Esophagus squamous epithelium (tissue), 5 donors: ENCODE measurements at places on chromosomes 5 and 9.

DNA sequence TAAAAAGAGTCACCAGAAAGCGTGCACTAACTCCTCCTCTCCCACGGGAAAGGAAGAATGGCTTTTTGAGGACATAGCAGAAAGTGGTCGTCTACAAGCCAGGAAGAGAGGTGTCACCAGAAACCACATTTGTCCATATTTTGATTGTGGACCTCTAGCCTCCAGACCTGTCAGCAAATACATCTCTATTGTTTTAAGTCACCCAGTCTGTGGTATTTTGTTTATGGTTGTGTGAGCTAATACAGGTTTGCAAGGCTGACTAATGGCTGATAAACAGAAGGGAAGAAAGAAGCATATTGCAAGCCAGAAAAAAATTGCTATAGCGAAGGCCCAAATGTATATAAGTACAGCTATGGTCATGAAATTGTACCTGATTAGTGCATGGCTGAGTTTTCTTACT lies 21.4 kb downstream of the WDR70 start:
- no peak for DNase-seq

DNA sequence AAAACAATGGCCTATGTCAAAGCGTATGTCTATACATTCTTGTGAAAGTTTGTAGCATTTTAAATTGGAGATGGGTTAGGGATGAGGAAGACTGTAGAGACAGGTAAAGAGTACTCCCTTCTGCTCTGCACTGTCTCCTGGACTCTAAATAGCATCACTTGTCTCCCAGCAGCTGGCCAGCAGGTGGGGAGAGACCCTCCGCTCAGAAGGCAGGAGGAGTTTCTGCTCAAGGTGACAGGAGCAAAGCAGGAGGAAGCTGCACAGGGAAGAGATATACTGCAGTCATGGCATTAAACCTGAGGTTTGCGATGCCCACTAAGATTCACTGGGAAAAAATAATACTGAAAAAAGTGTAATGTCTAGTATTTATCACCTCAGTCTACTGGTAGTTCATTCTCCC lies 10.7 kb upstream of the ASTN2 start:
- no peak for DNase-seq

DNA sequence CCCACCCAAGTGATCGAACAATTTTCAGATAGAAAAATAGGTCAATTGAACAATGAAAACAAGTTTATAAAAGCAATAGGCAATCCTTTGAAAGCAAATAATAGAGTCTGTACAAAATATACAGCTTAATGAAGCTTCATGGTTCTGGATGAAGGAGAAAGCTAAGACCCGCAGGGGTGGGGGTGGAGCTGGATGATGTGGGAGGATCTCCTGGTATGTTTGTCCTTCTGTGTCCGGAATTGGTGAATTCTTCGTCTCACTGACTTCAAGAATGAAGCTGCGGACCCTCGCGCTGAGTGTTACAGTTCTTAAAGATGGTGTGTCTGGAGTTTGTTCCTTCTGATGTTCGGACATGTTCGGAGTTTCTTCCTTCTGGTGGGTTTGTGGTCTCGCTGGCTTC lies 149.9 kb downstream of the NXNL2 start:
- DNase-seq = no peak

- no peak for DNase-seq
Measured at GRCh38 chr9:88723751-88724150, 188.8 kb downstream of the NXNL2 start.

DNA sequence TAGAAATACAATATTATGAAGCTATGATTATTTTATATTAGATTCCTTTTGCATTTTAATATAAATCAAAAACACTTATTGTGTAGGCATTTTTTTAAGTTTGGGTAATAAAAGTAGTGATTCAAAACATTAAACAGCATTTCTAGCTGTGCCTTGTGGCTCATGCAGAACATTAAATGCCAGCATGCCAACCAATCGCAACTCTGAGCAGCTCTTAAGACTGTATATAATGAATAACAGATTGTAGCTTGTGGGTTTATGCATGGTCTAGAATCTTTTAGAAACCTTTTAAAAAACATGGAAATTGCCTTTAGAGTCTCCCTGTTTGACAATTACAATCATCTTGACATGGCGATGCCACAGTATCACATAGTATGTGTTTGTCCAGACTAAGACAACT lies 903.8 kb downstream of the EFNA5 start:
- no peak for DNase-seq

- DNase-seq = no peak
Measured at GRCh38 chr5:96134886-96135285, 173.2 kb upstream of the ELL2 start.
